Aorta (tissue), 5 donors: ENCODE measurements at places on chromosomes 7 and 10. TPM values are rescaled to one million over a fixed set of nuclear protein-coding genes. Genes with fewer than 3 reads are reported as not detected.

Gene MRLN
- polyA plus RNA-seq, result not detected

Gene LRIT1
- polyA plus RNA-seq, result not detected

Gene OR2A12
- polyA plus RNA-seq, result not detected

Gene CH25H
- polyA plus RNA-seq, result not detected

Gene HTR7
- polyA plus RNA-seq, result 2.5 TPM

Gene LHFPL3
- not detected for polyA plus RNA-seq

Gene OR2A42
- polyA plus RNA-seq, result 0.50 TPM

Gene KCNH2
- polyA plus RNA-seq, result 0.63 TPM

Gene AOAH
- polyA plus RNA-seq, result 13.5 TPM

Gene HPSE2
- polyA plus RNA-seq, result 1.2 TPM

Gene AKR1C4
- not detected for polyA plus RNA-seq

Gene CAMK1D
- 1.9 TPM for polyA plus RNA-seq

Gene SFTPA1
- polyA plus RNA-seq, result 4.4 TPM

Gene NKX1-2
- polyA plus RNA-seq, result not detected

Gene SEMA3C
- 3.3 TPM for polyA plus RNA-seq

Gene FAM131B
- 1.0 TPM for polyA plus RNA-seq

Gene TRUB1
- polyA plus RNA-seq, result 11.5 TPM

Gene DLX6
- polyA plus RNA-seq, result 0.13 TPM

Gene HTRA1
- 324 TPM for polyA plus RNA-seq

Gene HELLS
- polyA plus RNA-seq, result 1.1 TPM

Gene AKR1E2
- polyA plus RNA-seq, result 5.0 TPM

Gene FOXP2
- 1.9 TPM for polyA plus RNA-seq

Gene ZNF853
- 4.6 TPM for polyA plus RNA-seq

Gene SORBS1
- 371 TPM for polyA plus RNA-seq

Gene HSPA14
- polyA plus RNA-seq, result 7.3 TPM

Gene CRYGN
- 0.56 TPM for polyA plus RNA-seq

Gene TAS2R41
- polyA plus RNA-seq, result not detected

Gene PVRIG
- polyA plus RNA-seq, result 0.25 TPM

Gene HABP2
- polyA plus RNA-seq, result not detected

Gene TMEM139
- 17.3 TPM for polyA plus RNA-seq

Gene ZNF248
- polyA plus RNA-seq, result 11.6 TPM

Gene ZNF425
- polyA plus RNA-seq, result 1.9 TPM

Gene WEE2
- not detected for polyA plus RNA-seq

Gene SPDYE6
- polyA plus RNA-seq, result not detected

Gene CFAP58
- 0.67 TPM for polyA plus RNA-seq

Gene ZNF804B
- polyA plus RNA-seq, result not detected

Gene STAG3
- polyA plus RNA-seq, result 1.7 TPM

Gene AKR1C8
- polyA plus RNA-seq, result not detected

Gene PRPS1L1
- polyA plus RNA-seq, result not detected

Gene PBLD
- polyA plus RNA-seq, result 5.8 TPM

Gene NOBOX
- not detected for polyA plus RNA-seq

Gene CALHM3
- polyA plus RNA-seq, result not detected

Gene COL1A2
- 1,047 TPM for polyA plus RNA-seq

Gene CLDN3
- polyA plus RNA-seq, result 17.4 TPM

Gene MINDY3
- 24.9 TPM for polyA plus RNA-seq

Gene FBXW4
- 65.2 TPM for polyA plus RNA-seq

Gene TUBB8
- polyA plus RNA-seq, result not detected

Gene CPVL
- 27.9 TPM for polyA plus RNA-seq

Gene TBXAS1
- polyA plus RNA-seq, result 5.5 TPM

Gene SLC16A9
- polyA plus RNA-seq, result 0.25 TPM

Gene HOXA6
- polyA plus RNA-seq, result not detected

Gene NKX6-2
- polyA plus RNA-seq, result not detected

Gene CDH23
- 0.50 TPM for polyA plus RNA-seq

Gene IFIT2
- 11.3 TPM for polyA plus RNA-seq

Gene ABCA13
- polyA plus RNA-seq, result not detected

Gene IGFBP1
- polyA plus RNA-seq, result not detected

Gene TMEM72
- not detected for polyA plus RNA-seq

Gene CUZD1
- 3.3 TPM for polyA plus RNA-seq
